ENCODE measurements at places on chromosomes 11 and 22.
A peak's percentile ranks its signal among the peaks of the same experiment; 100 is the strongest.

- no peak for DNase-seq
Observed at GRCh38 chr11:106421676-106422292, 344.3 kb downstream of the AASDHPPT start.

DNA sequence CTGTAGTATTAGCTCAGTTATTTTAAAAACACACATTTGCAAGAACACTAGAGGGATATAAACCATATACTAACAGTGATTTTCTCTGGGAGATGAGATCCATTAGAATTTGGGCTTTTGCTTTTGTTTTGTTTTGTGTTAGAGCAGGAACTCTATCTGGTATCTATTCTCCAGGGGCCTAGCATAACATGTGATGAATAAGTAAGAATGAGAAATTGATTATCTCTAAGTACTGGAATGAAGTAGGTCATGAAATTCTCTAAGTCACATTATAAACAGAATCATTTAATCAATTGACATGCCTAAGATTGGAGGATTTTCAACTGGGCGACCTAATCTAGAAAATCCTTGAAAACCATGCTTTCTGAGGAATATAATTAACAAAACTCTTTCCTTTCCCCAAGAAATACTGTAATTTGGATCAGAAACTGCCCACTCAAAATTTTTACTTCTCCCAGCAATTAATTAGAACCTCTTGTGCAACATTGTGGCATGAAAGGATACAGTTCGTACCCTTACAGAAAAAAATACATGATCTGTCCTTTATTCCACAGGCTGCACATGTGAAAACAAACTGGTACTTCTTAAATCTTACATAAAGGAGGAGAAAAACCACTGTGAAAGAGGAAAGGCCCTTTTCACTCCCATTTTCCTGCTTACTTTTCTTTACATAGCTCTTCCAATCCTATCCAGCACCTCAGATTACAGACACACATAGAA, 93.5 kb downstream of the MRTFA start:
- no peak for DNase-seq

- no peak for DNase-seq
Observed at GRCh38 chr11:72859126-72859525, 44.9 kb downstream of the ATG16L2 start.

DNA sequence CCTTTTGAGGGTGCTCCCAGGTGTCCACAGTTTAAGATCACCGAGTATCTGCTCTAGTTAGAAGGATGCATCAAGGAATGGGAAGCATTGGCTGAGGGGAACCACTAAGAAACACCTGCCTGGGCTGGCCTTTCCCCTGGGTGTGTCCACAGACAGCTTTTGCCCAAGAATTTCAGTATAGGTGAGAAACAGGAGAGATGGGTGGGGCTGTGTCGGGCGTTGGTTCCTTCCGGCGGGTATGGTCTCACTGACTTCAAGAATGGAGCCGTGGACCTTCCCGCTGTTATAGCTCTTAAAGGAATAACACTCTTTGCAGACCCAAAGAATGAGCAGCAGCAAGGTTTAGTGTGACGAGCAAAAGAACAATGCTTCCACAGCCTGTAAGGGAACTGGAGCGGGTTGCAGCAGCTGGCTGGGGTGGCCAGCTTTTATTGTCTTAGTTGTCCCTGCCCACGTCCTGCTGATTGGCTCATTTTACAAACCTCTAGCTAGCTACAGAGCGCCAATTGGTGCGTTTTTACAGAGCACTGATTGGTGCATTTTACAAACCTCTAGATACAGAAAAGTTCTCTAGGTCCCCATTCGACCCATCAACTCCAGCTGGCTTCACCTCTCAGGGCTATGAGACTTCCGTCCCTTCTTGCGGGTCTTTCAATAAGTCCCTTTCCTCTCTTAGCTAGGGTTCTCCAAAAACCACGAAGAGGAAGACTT, 2.4 kb downstream of the FADS1 start:
- peak; percentile 44 for DNase-seq

- no peak for DNase-seq
Observed at GRCh38 chr11:57638005-57638781, 11.5 kb downstream of the YPEL4 start.

Measured in CD4-positive, alpha-beta T cell treated with Interleukin-4 for 1 hour (primary cell).